ENCODE measurements at places on chromosomes 12 and 14. TPM values are rescaled to one million over a fixed set of nuclear protein-coding genes. Genes with fewer than 3 reads are reported as not detected.

The ZNF384 gene
- total RNA-seq: 93.2 TPM

The DYRK2 gene
- total RNA-seq: 47.3 TPM

The CELA1 gene
- not detected for total RNA-seq

DNA sequence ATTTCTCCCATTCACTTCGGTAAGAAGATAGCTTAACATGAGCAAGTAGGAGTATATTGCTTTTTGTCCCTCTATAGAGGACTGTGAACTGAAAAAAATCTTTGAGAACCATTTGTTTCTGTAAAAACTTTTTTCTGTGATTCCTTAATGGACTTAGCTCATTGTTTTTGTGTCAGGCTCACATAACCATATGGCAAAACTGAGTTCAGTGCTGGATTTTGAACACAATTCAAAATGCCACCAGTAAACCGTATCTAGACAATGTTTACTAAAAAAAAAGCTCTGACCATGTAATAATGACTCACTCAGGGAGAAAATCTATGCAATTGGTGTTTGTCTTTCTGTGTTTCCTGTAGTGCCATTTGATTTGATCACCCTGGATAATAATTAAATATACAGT, 5.2 kb downstream of the TRHDE start:
- DNase-seq: no peak

GRCh38 chr12:93081810-93082165, 152.7 kb upstream of the EEA1 start:
- no peak for DNase-seq

DNA sequence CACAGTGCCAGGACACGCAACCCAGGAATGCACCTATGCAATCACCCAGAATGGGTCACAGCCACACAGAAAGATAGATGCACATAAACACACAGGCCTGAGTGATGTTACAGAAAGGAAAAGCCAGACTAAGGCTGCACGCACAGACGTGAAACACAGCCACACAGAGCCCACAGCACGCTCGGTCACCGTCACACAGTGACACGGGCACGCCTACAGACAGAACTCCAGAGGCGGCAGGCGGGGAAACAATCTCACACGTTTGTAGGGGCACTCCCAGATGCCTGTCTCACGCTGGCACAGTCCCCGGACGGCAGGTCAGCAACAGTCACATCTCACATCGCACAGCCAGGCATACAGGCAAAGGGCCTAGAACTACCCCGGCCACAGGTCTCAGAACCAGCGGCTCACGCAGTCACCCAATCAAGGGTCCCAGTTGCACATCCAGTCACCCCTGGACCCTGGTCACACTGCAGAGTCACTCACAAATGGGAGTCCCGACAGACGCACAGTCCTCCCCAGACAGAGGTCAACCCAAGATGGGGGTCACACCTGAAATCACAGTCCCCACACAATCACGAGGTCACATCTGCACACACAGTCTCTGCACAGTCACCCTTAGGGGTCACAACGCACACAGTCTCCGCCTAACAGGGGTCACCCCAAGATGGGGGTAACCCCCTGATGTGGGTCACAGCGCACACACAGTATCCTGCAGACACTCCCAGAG, 790 bp downstream of the SSH1 start:
- no peak for DNase-seq

- no peak for DNase-seq
Measured at GRCh38 chr14:22601996-22602395, 3.9 kb downstream of the ABHD4 start.
